Liver (tissue), 10 donors: ENCODE measurements at places on chromosomes 4 and X. TPM values are rescaled to one million over a fixed set of nuclear protein-coding genes. Genes with fewer than 3 reads are reported as not detected.

- no peak for DNase-seq
- no peak overlapping the region for H3K4me3 ChIP-seq
- H3K4me1 ChIP-seq = no peaks in the 10 kb centered on the region
- no peaks in the 10 kb centered on the region for H3K27me3 ChIP-seq
Observed at GRCh38 chr4:125522588-125522987, 207.8 kb downstream of the FAT4 start.

DNA sequence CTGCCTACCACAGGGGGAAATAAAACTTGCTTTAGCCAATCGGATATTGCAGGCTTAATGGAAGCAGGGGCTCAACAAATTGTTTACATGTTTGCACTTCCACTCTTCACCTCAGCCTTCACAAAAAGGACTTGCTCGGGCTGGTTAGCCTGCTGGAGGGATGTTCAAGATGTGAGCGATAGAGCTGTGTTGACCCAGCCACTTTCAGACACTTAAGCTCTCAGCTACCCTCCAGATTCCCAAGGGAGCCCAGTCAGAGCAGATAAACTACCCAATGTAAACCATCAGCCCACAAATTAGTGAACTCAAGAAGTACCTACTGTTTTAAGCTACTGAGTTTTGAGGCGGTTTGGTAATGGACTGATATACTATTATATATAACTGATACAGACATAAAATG, 508.4 kb upstream of the FTHL17 start:
- H3K36me3 ChIP-seq = no peaks in the 10 kb centered on the region
- no peak overlapping the region for H3K27ac ChIP-seq
- DNase-seq = no peak
- H3K4me3 ChIP-seq = no peak overlapping the region
- no peaks in the 10 kb centered on the region for H3K27me3 ChIP-seq
- H3K4me1 ChIP-seq = no peaks in the 10 kb centered on the region

NHS gene
- total RNA-seq = 0.17 TPM

ARMCX1 gene
- 2.3 TPM for total RNA-seq

DNA sequence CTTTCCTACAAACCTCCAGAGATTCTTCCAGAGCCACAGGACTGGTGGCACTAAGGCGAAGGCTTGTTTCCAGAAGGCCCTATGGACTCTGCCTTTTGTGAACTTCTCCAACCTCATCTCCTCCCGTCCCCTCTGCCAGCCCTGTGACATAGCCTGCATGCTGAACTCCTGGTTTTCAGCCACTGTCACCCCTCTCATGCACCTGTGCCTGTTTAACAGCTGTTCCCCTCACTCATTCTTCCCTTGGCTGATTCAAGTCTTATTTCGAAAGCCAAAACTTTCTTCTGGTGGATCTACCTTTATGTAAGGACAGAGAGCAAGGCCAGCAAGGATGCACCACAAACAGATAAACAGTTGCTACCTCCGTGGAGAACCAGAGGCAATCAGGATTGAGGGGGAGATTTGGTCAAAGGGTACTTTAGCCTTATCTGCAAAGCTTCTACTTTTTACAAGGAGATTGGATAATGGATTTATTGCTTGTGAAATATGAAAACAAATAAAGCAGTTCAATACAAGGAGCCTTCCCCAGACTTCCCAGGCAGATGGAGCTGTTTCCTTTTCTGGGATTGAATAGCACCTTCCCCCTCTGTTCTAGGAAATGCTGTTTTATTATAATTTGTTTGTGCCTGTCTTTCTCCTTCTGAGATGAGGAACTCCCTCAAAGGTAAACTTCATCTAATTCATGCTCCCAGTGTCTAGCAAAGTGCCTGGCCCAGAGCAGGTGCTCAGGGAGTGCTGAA, 5.7 kb downstream of the CITED1 start:
- no peak for DNase-seq
- H3K27ac ChIP-seq = no peak overlapping the region
- H3K4me1 ChIP-seq = peaks cover 4% of the 10 kb centered on the region
- H3K4me3 ChIP-seq = no peak overlapping the region
- H3K27me3 ChIP-seq = peaks cover 2% of the 10 kb centered on the region

STBD1 gene
- total RNA-seq = 10.3 TPM
